Dermis blood vessel endothelial cell (primary cell): ENCODE measurements at places on chromosomes 16 and 17.
A peak's percentile ranks its signal among the peaks of the same experiment; 100 is the strongest.

DNA sequence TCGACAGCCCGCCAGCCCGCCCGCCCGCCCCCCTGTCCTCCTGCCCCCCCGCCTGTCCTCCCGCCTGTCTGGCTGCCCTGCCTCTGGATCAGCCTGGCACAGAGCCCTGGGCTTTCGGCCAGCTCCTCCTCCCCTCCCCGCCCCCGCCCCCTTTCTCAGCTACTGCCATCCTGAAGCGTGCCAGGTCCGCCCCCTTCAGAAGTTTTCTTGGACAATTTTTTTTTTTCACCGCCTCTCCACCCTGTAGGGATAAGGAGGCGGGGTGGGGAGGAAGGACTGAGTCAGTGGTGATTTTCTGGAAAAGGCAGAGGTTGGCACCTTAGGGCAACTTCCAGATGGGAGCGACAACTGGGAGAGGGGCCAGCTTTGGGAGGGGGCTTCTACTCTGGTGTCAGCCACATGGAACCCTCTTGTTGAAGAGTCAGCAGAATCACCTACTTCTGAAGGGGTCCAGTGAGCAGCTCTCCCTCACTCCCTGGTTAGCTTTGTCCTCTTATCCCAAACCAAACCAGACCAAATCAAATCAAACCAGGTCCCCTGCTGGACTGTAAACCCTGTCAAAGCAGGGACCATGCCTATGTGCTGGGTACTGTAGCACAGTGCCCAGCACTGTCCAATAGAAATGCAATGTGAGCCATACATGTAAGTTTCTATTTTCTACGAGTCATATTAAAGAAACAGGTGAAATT lies 19.7 kb downstream of the IGF2BP1 start:
- peak; percentile 82 for DNase-seq

GRCh38 chr17:38653230-38653629 lies 21.5 kb downstream of the EPOP start:
- DNase-seq = no peak

DNA sequence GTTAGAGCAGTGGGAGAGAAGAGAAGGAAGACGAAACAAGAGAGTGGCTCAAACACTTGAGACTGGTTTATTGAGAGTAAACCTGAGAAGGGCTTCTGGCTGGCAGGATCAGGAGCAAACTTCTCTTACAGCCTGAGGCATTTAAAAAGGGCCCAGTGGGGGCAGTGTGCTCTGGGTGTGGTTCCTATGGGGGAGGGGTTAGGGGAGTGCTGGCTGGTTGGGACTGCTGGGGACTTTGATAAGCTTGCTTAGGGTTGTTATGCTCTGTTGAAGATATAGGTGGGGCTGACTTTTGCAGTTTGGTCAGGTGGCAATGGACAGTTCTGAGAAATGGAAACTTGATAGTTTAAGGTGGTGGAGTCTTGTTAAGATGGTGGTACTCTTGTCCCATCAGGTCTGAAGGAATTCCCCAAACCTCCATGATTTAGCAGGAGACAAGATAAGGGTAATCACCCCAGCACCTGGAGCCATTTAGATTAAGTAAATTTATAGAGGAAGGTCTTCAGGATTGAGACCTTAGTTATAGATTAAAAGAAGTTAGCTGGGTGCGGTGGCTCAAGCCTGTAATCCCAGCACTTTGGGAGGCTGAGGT lies 79.3 kb downstream of the EMP2 start:
- DNase-seq = no peak

GRCh38 chr17:76907352-76907751 lies 39.1 kb downstream of the MGAT5B start:
- no peak for DNase-seq

- DNase-seq = no peak
These were observed 6.3 kb upstream of the GGA2 start for GRCh38 chr16:23516366-23517137.

DNA sequence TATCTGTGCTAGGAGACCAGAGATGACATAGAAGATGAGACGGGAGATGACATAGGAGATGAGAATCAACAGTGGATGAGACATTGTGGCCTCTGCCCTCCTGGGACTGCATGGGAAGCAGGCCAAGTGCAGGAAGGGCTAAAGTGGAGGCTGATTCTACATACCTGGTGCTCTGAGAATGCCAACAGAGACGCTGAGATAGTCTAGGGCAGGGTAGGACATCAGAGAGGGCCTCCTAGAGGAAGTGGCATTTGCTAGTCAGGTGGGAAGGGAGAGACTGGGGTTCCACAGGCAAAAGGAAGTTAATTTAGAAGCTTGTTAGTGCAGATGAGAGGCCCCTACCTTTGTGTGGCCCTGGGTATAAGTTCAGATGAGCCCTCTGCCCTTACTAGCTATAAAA lies 224.2 kb downstream of the CBLN1 start:
- no peak for DNase-seq

DNA sequence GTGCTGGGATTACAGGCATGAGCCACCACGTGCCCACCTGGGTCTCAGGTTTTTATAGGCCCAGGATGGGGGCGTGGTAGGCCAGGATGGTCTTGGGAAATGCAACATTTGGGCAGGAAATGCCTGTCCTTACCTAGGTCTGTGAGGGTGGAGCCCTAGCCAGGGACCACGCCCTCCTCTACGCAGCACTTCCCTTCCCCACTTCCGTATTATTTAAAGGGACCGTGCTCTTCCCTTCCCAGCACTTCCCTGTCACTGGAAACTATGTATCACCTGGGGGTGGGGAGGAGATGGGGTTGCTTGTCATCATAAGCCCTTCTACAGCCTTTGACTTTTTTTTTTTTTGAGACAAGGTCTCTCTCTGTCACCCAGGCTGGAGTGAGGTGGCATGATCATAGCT lies 238.9 kb upstream of the NLRP1 start:
- DNase-seq = no peak

- no peak for DNase-seq
These were observed 58.5 kb downstream of the BANP start for GRCh38 chr16:88009563-88010342.

- no peak for DNase-seq
These were observed 17.5 kb upstream of the ADCY7 start for GRCh38 chr16:50248845-50249244.

GRCh38 chr17:851924-852323 lies 69.8 kb downstream of the MRM3 start:
- DNase-seq = no peak

GRCh38 chr17:17462048-17462824 lies 14.6 kb upstream of the MED9 start:
- DNase-seq = no peak

GRCh38 chr17:28227316-28228108 lies 91.5 kb upstream of the TMEM97 start:
- peak; percentile 28 for DNase-seq

GRCh38 chr17:71580220-71580619 lies 540.6 kb upstream of the SOX9 start:
- no peak for DNase-seq

DNA sequence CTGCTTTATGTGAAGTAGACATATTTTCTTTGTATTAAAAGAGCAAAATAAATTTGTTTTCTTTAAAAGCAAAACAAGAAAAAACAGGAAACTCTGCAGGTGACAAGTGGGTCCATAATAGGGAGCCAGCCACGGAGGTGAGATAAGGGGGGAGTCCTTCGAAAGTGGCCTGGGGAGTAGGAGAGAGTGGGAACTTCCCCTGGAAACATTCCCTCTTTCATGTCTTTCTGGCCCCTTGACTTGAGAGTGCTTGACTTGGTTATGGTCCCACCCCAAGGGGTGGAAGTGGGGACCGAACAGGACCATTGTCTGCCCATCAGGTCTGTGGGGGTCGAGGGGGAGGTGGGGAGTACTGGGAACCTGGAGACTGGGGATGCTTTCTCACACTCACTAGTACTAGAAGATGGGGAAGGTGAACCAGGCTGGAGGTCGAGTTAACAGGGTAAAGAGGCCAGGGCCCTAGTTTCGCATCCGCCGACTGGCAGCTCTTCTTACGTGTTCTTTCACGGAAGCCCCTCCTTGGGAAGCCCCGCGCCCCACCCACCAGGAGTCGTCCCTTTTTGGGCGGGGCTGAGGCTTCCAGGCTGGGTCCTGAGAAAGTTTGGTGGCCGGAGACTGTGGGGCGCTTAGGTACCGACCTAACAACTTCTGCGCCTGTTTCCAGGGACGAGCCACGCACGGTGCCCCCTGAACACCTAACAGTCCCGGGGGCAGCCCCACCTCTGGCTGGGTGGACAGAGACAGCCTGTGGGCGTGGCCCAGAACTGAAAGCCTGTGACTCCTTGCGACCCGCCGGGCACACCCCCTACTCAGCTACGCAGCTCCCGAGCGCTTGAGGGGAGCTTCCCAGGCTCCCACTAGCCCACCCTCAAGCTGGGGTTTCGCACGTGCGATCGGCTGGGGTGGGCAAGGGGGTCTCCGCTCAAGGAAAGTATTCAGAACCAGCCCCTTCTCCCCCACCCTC lies 790 bp downstream of the TRADD start:
- no peak for DNase-seq

DNA sequence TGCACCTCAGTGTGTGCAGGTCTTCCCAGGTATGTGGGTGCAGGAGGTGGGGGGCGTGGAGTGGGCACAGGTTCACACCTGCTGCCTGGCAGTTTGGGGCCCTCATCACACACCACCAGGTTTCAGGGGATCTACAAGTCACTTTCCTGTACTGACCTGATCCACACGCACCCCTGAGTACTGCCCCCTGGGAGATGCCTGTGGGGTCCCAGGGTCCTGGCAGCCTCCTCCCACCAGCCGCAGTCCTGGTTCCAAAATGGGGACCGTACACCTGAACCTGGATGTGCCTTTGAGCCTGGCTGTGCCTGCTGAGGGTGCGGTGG lies 25.9 kb downstream of the RNF213 start:
- no peak for DNase-seq

DNA sequence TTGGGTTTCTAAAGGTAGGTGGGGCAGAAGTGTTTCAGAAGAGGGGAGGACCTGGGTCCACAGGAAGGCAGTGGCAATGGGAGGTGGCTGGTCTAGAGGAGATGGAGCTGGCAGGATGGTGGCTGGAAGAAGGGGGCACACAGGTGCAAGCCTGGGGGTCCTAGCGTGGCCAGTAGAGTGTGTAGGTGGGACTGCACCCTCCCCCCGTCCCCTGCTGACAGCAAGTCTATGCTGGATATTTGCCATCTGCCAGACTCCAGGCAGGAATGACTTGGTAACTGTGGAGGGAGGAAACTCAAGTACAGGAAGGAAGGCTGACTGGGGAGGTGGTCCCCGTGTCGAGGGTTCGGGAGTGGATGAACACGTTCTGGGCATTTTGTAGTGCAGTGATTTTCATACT lies 8.6 kb downstream of the MED9 start:
- no peak for DNase-seq

DNA sequence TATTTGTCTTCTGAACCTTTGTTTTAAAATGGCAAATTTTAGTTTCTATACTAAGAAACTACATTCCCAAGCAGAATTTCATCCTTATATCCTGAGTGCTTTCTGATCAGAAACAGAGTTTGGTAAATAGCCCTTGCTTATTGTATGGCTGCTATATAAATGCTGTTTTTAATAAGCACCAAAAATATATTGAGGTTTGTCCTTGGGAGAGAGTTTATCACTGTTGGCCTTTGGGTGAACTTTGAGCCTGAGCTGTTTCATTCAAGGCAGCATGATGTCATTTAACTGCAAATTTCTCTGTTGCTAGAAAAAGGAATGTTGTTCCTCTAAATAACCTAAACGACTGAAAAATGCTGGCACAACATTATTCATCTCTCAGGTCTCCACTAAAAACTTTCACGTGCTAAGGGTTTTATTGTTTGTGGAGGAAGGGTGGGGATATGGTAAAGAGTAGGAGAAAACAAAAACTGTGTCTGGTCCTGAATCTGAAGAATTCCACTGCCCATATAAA lies 334.3 kb upstream of the TBX2 start:
- peak; percentile 22 for DNase-seq

DNA sequence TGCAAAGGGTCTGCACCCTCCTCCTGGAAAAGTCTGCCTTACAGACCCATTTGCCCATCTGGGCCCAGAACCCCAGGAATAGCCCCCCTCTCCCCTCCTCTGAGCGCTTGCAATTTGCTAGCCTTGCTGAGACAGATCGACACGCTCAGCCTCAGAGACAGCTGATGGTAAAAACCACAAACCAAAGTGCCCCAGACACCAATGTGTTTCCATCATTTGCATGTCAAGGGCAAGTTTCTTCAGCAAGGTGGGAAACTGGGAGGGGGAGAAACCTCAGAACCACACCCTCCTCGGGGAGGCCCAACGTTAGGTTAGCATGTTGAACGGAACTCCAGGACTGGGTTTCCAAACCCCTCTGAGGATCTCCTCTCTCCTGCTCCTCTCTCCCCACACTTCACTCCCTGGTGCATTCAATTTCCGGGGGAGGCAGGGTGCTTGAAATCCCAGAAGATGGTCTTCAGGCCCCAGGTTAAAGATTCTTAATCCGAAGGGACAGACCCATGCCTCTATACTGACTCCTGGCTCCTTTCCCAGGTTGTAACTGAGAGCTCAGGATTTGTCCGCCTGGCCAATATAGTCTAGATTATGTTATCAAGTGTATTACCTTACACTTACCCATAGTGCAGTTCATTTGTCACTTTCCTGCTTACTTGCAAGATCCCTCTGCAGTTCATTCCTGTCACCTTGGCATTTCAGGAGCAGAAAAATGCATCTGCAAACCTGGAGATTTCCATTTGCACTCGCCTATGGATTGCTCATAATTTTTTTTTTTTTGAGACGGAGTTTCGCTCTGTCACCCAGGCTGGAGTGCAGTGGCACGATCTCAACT lies 1.3 kb upstream of the CUEDC1 start:
- DNase-seq = no peak

DNA sequence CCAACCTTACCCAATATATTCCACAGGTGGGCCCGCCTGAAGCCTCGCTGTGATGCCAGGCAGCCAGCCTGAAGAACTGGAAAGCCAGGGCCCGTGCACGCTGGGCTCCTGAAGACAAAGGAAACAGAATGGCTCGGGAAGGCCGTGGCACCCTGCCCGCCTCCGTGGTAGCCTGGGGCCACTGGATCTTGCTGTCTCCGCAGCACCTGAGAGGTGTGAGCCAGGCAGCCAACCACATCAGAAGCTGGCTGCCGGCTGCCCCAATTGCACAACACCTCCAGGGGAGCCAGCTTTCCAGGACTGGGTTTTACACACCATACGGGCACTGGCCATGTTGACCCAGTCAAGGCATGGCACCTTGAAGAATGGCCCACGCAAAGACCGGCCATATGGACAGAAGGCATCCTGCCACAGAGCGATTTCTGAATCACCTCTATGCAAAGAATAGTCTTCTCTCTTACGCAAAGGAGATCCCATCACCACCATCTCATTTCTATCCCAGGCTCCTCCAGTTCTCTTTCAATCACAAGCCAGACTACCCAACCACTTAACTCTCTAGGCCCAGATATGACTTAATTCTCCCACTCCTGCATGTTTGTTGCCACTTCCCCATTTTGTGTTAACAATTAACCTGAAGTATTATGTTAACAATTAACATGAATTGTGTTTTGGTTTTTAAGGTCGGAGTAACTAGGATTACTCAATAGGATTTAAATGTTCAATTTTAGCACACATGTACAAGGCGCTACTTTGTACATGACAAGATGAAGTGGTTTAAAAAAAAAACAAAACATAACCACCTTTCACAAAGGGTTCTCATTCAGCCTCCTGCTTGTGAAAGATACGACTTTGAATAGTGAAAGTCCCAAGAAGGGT lies 32.1 kb downstream of the ZFHX3 start:
- DNase-seq = no peak
